Left ventricle myocardium superior (tissue), 1 donor: ENCODE measurements at places on chromosomes 2 and 18. TPM values are rescaled to one million over a fixed set of nuclear protein-coding genes. Genes with fewer than 3 reads are reported as not detected.
A peak's percentile ranks its signal among the peaks of the same experiment; 100 is the strongest.

Gene AP1S3
- 0.50 TPM for total RNA-seq

Gene TBR1
- not detected for total RNA-seq

Gene C1QL2
- not detected for total RNA-seq

GRCh38 chr18:41939326-41939725 lies 15.7 kb upstream of the PIK3C3 start:
- DNase-seq: no peak

GRCh38 chr2:95390272-95390880 lies 12.1 kb upstream of the FAHD2A start:
- DNase-seq: no peak

GRCh38 chr18:23943104-23943503 lies 71.5 kb upstream of the TTC39C start:
- no peak for DNase-seq

- DNase-seq: no peak
These were observed 419.9 kb downstream of the NBAS start for GRCh38 chr2:15141211-15141610.

GRCh38 chr2:95721726-95722125 lies 129.9 kb downstream of the TRIM43 start:
- DNase-seq: no peak

GRCh38 chr2:229598227-229598626 lies 116.1 kb downstream of the DNER start:
- no peak for DNase-seq

- DNase-seq: no peak
These were observed 478 bp downstream of the CLHC1 start for GRCh38 chr2:55231546-55232083.

DNA sequence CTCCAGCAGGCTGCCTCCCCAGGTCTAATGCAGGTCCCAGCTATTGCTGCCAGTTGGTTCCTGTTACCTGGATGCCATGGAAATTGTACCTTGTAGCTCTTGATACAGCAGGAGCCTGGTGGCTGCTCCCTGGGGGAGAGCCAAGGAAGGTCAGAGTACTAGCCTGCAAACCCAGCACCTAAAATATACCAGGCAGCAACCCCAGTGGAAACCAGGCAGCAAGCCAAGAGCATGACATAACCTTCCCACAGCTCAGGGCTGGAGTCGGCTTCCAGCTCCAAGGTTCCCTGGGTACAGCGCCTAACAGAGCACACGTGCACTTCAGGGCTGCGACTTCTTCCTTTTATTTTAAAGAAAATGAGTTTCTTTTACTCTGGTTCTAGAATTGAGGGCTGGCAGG lies 30.3 kb downstream of the TNP1 start:
- peak; percentile 87 for DNase-seq

Gene AGXT
- 0.12 TPM for total RNA-seq

GRCh38 chr18:45274026-45274425 lies 341.2 kb upstream of the SLC14A2 start:
- no peak for DNase-seq

DNA sequence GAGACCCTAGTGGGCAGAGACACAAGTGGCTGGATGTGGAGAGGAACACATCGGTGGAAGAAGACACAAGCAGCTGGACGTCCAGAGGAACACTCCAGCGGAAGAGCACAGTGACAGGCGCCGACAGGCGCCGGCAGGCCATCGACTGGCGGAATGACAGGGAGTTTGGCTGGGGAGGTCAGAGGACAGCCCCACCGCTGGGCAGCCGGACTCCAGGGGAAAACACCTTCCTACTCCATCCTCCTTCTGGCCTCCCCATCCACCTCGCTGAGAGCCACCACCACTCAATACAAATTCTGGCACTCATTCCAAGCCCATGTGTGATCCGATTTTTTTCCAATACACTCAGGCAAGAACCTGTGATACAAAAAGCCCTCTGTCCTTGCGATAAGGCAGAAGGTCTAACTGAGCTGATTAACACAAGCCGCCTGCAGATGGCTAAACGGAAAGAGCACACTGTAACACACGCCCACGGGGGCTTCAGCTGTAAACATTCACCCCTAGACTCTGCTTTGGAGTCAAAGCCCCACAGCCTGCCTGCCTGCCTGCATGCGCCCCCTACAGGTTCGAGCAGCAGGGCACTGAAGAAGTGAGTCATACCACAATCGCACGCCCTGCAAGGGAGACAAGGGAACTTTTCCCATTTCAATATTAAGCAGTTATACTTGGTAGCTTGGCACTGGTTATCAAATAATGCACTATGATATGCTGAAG lies 50.2 kb upstream of the LRP1B start:
- no peak for DNase-seq

Gene C2orf15
- total RNA-seq: 0.30 TPM

DNA sequence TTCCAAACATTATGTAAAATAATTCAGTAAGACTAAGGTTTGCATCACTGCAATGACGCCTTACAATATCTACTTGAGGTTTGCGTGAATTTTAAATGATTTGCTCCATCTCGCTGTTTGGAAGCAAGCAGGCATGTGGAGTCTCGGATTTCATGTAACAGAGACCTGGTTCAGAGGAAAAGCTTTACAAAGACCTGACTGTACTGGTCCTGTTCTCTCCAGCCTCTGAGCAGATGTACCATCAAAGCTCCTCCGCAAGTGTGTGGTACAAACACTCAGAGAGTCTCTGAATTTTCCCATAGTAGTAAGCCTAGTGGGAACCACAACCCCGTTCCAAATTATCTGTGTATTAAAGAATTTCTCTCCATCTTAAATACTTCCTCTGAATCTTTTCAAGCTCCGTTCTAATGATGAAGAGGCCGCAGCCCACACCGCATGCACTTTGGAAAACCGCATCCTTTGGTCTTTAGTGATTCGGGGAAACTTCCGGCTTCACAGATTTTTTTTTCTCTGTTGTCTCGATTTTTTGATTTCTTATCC lies 728.1 kb upstream of the SOX11 start:
- no peak for DNase-seq

DNA sequence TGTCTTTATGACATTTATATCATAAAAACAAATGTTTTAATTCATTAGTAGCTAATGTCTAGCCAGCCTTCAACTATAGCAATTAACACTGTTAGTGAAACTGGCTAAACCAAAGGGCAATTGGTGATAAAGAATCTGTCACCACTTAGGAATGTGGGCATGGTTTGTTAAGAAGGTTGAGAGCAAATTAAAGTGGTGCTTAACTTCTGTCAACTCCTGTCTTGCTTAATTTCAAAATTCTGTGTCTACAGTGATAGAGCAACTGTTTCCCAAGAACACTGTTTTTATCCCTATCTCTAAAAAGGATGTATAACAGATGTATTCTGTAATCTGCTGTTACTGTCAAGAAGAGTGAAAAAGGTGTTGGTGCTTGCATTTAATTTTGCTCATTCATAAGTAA lies 36.5 kb downstream of the CFAP36 start:
- DNase-seq: no peak

DNA sequence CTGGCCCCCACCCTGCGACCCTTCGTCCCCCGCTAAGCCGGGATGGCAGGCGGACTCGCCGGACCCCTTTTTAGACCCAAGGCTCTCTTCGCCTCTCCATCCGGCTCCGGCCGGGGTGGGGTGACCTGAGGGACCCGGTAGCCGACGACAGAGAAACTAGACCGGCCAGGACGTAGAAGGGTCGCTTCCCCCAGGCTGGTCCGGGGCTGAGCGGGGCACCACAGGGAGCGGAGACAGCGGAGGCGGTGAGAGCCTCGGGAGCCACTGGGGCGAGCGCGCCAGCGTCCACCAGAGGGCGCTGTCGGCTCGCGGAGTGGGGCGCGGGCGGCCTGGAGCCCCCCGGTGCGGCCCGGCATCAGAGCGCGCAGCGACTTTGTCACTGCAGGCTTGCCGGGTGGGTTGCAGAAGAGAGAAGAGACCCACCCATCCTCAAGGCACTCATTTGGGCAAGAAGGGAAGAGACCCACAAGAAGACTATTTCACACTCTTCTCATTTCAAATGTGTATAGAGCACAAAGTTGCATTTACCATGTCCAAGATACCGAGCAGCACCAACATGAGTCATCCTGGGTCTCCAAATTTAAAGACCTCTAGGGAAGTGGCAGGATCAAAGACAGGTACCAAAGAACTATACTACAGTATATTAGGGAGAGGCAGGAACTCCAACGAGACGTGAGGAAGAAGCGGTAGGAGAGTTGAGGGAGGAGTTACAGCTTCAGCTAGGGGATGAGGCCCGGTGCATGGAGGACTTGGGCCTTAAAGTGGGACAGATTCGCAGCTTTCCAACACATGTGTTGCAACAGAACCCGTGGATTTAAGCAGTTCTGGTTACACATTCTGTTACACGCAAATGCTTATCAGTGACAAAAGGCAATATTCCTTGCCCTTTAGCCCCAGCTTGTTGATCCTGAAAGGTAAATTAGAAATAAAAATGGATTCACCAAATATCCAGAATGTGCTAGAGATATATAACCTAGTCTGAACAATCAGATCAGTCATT lies 7.6 kb upstream of the PRKCE start:
- peak; percentile 86 for DNase-seq

Gene HOXD10
- total RNA-seq: not detected

DNA sequence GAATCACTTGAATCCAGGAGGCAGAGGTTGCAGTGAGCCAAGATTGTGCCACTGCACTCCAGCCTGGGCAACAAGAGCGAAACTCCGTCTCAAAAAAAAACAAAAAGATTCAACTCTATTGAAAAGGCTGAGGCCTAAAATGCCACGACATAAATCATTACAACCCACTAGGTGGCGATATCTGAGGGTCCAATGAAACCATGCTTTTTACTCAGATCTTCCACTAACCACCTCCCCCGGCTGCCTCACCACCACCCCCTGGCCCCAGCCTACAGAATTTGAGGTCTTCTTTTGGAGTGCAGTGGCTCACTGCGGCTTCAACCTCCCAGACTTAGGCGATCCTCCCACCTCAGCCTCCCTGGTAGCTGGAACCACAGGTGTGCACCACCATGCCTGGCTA lies 57.5 kb downstream of the AP1S3 start:
- no peak for DNase-seq

GRCh38 chr2:234611209-234611608 lies 114.3 kb upstream of the ARL4C start:
- no peak for DNase-seq

DNA sequence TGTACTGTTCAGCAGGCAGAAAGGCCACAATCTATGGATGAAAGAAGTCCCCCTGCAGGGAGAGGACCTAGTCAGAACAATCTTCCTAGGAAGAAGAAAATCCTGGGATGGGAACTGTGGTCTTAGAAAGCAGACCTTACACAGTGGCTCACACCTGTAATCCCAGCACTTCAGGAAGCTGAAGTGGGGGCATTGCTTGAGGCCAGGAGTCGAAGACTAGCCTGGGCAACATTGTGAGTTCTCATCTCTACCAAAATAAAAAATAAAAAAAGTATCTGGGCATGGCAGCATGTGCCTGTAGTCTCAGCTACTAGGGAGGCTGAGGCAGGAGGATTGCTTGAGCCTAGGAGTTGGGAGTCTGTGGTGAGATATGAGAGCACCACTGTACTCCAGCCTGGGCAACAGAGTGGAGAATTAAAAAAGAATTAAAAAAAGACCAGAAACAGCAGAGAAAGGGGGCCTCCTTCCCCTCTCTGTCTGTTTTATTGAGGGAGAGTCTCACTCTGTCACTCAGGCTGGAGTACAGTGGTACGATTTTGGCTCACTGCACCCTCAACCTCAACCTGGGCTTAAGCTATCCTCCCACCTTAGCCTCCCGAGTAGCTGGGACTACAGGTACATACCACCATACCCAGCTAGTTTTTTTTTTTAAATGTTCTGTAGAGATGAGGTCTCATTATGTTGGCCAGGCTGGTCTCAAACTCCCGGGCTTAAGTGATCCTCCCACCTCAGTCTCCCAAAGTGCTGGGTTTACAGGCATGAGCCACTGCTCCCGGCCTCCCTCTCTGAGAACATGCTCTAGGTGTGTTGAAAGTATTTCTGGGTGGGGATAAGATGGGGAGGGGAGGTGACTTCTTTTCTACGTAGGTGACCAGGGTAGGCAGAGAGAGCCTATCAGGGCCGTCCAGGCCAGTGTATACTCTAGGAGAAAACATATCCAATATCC lies 7.4 kb downstream of the RHOB start:
- no peak for DNase-seq

Gene CACNB4
- total RNA-seq: 0.32 TPM

Gene ANKRD30B
- total RNA-seq: not detected

- DNase-seq: no peak
These were observed 165.1 kb downstream of the FMNL2 start for GRCh38 chr2:152499896-152500735.

Gene VSNL1
- 18.6 TPM for total RNA-seq

DNA sequence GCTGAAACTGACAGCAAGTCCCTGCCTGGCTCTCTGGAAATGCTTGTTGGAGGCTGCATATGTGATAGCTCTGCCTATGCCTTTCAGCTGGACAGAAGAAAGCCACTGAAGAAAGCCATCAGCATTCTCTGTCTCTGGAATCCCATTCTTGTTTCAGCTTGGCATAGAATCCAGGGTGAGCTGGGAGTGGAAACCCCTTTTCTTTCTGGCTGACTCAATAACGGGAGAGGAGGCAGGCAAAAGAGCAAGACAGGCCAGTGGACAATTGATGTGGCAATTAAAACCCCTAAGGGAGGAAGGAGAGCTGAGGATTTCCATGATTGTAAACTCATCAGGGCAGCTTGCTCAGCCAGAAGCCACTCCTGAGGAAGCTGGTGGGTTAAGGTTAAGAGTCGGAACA lies 208.1 kb downstream of the CLIP4 start:
- DNase-seq: no peak

DNA sequence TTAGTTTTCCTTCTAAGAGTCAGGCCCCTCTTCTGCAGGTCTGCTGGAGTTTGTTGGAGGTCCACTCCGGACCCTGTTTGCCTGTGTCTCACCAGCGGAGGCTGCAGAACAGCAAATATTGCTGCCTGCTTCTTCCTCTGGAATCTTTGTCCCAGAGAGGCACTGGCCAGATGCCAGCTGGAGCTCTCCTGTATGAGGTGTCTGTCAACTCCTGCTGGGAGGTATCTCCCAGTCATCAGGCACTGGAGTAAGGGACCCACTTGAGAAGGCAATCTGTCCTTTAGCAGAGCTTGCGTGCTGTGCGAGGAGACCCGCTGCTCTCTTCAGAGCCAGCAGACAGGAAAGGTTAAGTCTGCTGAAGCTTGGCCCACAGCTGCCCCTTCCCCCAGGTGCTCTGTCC lies 4.8 kb downstream of the REG1B start:
- DNase-seq: no peak

GRCh38 chr2:216663846-216664245 lies 30.6 kb downstream of the IGFBP2 start:
- no peak for DNase-seq

DNA sequence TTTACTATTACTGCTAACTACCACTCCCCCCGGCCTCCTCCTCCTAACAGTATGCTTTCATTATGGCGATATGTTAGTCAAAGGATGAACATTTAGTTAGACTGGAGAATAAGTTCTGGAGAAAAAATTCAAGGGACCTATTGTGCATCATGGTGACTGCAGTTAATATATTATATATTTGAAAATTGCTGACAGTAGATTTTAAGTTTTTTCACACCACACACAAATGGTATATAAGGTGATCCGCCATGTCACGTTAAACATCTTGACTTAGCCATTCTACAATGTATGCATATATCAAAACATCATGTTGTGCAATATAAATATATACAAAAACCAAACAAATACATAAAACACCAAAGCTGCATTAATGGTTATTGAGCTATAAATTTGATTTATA lies 873.7 kb downstream of the CNTNAP5 start:
- DNase-seq: no peak

Gene CHRNG
- not detected for total RNA-seq

Gene DNAJC5G
- 2.1 TPM for total RNA-seq

- DNase-seq: no peak
These were observed 110.5 kb upstream of the TACR1 start for GRCh38 chr2:75309596-75310463.
